ENCODE measurements at places on chromosomes 12 and 14. TPM values are rescaled to one million over a fixed set of nuclear protein-coding genes. Genes with fewer than 3 reads are reported as not detected.

- DNase-seq: peak; percentile 36
These were observed 1061.8 kb downstream of the BCL11B start for GRCh38 chr14:98210045-98210672.

DNA sequence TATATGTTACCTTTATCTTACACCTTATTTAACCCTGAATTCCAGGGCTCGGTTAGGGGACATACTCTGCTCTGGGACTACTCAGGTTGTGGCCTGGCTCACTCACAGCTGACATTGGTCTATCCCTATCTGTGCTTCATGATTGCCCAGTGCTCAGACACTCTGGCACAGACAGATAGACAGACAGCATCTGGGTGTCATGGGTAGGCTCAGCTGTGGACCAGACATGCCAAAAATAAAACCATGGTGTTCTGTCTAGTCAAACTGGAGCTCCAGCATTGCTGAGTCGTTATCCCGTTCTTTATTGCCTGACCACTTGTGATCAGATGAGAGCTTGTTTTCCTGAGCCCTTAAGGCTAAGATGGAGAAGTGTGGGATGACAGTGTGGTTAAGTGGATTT, 29.0 kb downstream of the FBXW8 start:
- no peak for DNase-seq

DNA sequence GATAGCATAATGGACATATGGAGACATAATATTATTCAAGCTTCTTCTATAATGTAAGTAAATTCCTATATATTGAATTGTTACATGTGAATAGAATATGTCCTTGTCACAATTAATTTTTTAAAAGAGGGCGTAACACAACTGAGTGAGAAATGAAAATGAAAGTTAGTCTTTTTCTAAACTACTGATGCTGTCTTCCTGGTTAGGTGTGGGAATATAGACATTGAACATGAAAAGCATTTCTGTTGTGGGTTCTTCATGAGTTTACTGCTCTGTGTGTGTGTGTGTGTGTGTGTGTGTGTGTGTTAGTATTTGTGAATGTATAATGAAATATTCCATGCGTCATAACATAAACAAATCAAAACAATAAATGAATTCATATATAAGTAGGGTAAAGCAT, 40.5 kb upstream of the RTL1 start:
- no peak for DNase-seq

- no peak for DNase-seq
These were observed 22.1 kb downstream of the ZFP36L1 start for GRCh38 chr14:68770553-68771286.

DNA sequence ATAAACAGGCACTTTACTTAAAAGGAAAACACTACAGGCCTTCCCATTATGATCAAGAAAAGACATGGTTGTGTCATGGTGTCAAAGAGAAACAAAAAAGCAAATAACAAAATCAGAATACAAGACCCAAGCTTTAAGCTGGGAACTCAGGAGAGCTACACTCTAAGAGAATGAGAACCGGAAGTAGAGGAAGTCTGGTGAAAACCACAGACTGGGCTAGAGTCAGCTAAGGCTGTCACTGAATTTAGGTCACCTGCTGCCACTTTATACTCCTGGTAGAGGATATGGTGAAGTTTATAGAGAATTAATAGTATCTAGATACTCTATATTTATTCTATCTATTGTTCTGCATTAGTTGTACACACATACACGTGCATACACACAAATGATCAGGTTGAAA, 971.7 kb downstream of the FLRT2 start:
- peak; percentile 2 for DNase-seq

CPNE6 gene
- polyA plus RNA-seq: 0.04 TPM

DNA sequence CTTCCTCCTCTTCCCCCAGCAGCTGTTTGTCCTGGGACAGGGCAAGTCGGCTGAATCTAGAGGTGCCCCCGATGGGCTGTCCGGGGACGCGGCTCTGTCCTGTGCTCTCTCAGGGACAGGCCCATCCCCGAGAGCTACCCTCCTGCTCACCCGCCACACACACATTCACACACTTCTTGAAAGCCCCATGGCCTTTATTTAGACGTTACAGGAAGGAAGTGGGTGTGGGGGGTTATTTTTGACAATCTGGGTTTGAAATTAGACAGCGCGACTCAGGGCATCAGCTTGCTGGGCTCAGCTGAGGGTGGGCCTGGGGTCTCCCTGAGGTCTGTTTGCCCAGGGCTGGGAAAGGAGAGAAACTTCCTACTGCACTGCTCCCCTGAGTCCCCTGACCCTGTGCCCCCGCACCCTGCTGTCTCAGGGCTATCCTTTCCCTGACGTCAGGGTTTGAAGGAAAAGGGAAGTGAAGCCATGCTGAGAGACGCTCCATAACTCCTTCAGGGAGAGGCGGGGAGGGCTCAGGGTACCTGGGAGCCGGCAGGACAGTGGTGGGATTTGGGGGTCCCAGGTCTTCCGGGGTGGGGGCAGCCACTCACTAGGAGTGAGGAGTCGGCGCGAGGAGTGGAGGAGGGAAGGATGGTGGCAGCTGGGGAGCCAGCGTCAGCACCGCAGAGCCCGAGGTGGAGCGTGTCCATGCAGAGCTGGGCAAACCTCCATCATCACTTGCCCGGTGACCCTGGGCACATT, 8.1 kb downstream of the PTPN6 start:
- DNase-seq: peak; percentile 91

GRCh38 chr12:72219937-72220336, 52.2 kb upstream of the TRHDE start:
- DNase-seq: no peak

TAS2R10 gene
- polyA plus RNA-seq: not detected

GRCh38 chr12:25496098-25496587, 56.9 kb downstream of the LMNTD1 start:
- no peak for DNase-seq

AKAP5 gene
- polyA plus RNA-seq: 0.11 TPM

DNA sequence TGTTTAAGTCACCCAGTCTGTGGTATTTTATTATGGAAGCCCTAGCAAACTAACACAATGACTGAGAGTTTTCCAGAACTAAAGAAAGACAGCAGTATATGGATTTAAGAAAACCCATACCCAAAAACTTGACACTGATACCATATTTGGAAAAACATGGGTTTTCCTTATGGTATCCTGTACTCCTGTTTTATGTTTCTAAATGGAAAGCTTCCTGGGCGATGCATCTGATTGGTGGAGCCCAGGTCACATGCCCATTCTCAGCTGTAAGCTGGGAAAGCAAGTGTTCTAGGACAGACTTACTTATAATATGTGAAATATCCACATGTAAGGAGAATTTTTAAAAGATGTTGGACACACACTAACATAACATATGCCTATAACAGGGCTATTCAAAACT, 4.5 kb upstream of the RNASE4 start:
- no peak for DNase-seq

ITGB7 gene
- polyA plus RNA-seq: 271 TPM

GRCh38 chr14:55243386-55243785, 27.8 kb upstream of the FBXO34 start:
- no peak for DNase-seq

Measured in CD4-positive, alpha-beta memory T cell (primary cell).